ENCODE measurements at places on chromosomes 4 and X.

DNA sequence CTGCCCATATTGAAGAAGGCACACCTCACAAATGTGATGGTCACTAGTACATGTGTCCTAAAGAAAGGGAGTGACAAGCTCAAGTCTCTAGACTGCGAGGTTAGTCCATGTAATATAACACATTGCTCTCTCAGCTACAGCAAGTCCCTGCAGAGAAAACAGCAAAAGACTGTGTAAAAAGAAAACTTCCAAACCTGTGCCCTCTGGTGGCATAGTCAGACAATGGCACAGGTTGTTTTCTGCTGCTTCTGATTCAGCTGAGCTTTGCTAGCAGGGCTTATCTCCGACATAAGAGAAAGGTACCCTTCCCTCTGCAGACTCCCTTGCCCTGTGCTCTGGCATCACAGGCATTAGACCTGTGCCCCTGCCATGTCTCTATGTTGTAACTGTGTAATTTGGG, 1.4 kb upstream of the SERPINA7 start:
- DNase-seq = peak; percentile 2

DNA sequence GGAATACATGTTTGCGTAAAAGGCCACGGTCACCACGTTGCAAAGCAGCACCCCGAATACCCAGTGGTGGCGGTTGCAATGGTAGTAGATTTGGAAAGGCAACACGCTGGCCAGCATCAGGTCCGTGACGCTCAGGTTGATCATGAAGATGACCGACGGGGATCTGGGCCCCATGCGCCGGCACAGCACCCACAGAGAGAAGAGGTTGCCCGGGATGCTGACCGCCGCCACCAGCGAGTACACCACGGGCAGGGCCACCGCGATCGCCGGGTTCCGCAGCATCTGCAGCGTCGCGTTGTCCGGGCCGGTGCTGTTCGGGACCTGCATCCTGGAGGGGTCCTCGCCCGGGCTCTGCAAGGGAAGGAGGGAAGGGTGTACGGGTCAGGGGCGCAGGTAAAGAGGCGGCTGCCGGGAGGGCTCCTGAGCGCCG, 13.5 kb upstream of the ASMTL start:
- DNase-seq = no peak

DNA sequence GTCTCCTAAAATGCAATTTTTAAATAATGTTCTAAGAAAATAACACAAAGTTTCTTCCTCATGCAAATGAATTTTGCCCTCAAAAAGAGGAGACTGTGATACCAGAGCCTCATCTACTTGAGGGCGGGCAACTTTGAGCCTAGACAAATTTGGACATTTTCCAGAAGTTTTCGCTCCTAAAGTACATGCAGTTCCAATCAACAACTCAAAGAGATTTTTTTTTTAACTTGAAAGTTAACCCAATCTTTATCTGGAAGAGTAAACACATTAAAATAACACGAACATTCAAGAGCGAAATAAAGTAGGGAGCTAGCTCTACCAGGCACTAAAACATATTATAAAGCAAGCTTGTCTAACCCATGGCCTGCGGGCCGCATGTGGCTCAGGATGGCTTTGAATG, 29.4 kb upstream of the FBXW7 start:
- DNase-seq = no peak

- DNase-seq = no peak
Measured at GRCh38 chrX:7690842-7691241, 152.1 kb upstream of the VCX start.

GRCh38 chr4:86151196-86151595, 208.7 kb downstream of the MAPK10 start:
- DNase-seq = no peak

DNA sequence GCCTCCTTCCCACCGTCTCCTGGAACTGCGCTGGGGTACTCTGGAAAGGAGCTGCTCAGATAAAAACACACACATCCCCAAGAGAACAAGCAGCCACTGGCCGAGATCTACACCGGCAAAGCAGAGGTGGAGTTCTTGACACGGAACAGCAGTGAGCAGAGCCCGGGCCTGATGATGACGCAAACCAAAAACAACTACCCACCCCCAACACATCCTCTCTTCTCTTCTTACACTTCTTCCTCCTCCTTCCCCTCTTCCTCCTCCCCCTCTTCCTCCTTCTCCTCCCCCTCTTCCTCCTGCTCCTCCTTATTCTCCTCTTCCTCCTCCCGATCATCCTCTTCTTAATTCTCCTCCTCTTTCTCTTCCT, 4.6 kb downstream of the PNMA5 start:
- no peak for DNase-seq

- DNase-seq = no peak
Measured at GRCh38 chr4:113147498-113148111, 98.2 kb downstream of the ANK2 start.

DNA sequence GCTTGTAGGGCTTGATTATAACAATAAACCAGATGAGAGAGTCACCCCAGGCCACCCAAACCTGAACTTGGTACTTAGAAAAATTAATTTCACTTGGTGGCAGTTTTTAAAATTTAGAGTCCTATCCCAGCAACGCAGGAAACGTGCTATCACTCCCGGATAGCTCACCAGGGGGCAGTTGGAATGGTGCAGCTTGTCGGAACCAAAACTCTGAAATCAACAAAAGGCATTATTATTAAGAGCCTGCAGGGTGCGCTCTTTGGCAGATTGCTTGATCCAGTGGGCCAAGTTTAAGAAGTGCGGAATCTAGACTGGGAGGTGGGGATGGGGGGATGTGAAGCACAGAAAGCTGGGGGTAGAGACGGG, 2.4 kb downstream of the FRAS1 start:
- peak; percentile 8 for DNase-seq

- no peak for DNase-seq
Measured at GRCh38 chr4:183831683-183832082, 73.4 kb upstream of the STOX2 start.

DNA sequence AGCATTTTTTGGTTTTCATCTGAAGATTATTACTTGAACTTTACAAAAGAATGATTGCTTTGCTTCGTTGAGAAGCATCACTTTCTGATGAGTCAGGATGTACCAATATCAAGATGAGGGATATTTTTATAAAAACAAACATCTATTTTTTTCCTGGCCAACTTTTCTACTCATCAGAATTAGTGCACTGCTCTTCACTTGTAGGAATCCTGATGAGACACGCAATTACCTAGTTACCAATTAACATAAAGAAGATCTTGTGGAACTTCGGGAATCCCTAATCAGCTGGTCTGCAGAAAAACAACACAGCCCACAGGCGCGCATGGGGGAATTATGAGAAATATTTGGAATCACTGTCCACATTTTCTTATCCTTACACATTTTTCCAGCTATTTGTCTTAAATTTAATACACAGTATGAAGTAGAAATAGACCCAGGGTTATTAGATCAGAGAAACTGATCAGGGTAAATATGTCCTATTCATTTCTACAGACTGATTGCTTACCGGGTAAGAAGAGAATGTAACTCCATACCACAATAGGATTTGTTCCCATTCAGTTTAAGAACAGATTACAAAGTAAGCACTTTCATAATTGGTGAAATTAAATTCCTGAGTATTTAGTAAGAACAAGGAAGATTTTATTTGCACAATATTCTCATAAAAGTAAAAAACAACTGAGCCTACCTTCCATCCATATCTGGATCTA, 50.9 kb downstream of the MFAP3L start:
- no peak for DNase-seq

GRCh38 chrX:39756086-39756883, 341.5 kb downstream of the BCOR start:
- peak; percentile 65 for DNase-seq

DNA sequence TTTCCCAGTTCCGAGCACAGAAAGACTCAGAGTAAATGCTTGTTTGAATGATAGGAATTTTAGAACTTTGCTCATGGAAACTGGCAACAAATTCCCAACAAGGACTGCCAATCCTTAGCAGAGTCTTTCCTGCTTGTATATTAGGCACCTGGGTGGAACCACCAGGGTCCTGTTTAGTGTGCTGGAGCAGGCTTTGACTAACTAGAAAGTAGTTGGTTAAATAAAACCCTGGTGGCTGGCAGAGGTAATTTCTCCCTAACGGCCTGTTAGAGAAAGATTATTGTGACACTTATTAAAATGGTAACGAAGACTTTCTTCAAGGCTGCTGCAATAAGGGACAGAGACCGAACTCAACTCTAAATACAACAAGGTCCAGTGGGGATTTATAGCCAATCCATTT, 103.6 kb upstream of the TEX13D start:
- no peak for DNase-seq
